CMK (cell line): ENCODE measurements at places on chromosomes 5 and 9.

DNA sequence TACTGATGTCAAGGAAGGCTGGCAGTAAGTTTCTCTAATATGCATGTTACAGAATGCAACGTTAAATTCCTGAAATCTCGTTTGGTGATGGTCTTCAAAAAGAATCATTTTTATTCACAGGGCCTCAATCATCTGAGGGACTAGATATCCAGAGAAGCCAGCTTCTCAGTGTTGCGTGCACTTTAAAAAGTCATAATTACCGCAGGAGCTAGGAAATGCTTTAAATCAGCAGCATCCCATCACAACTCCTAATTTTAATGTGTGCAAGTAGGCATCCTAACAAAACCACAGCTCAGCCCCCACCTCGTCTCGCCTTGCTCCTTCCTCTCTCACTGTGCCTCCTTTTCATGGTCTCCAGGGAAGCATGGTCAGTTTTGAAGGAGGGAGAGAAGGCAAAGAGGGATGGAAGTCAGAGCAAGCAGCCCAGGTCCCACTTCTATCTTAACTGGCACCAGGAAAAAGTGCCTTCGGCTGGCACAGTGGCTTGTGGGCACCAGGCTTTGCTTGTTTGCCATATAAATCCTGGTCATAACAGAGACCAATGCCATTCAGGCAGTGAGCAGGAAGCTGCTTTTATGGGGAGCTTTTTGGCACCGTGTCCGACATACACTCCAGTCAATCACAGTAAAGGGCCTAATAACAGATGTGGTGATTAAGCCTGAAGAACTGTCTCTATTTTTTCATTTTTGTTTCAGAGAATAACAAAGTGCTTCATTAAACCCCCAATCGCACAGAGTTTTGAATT, 21.4 kb downstream of the MEGF10 start:
- DNase-seq: no peak

DNA sequence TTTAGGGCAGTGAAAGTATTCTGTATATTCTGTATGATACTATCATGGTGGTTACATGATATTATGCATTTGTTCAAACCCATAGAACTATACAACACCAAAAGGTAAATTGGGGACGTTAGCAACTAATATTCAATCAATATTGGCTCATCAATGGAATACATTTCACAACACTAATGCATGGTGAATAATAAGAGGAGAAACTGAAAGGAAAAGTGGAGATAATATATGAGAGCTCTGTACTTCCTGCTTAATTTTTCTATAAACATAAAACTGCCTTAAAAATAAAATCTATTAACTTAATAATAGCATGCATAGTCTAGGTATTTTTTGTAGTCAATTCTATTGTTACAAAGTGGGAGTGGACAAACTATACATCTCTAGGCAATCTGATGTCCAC, 66.3 kb downstream of the TRIM32 start:
- DNase-seq: no peak

DNA sequence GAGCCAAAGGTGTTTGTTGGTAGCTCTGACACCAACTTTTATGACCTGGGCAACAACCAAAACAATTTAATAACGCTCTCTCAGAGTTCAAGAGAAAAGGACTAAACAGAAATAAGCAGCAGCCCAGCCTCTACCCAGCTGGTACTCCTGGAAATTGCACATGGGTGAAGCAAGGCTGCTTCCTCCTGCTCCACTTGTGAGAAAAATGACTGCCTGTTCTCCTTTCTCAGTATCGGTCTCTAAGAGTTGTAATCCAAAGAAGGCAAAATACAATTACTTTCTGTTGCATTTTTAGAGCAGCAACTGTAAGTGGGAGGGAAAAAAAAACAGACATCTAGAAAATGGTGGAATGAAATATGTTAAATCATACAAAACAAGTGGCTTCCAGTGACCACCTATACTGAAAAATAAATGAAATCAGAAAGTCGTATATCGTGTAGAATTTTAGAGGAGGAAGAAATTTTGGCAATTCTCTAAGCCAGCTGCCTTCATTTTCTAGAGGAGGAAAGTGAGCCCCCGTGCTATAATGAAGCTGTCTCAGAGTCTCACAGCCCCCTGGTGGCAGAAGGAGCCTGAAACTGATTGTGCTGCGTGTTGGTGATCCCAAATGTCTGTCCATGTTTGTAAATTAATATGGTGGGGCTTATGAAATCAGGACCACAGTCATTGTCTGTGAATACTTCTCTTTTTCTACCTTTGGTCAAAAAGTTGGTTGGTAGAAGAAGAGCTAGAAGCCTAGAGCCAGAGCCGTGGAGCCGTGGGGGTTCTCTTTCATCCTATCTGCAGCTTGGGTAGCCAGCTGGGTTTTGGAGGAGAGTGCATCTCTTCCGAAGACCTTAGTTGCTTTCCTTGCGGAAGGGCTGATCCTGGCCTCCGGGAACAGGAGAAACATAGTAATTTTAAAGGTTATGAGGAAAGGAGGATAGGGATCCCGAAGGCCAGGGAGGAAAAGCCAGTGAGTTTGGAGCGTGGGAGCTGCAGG, 139.9 kb downstream of the PIP5K1B start:
- DNase-seq: no peak

- DNase-seq: no peak
Observed at GRCh38 chr5:135869276-135869675, 26.4 kb downstream of the IL9 start.

DNA sequence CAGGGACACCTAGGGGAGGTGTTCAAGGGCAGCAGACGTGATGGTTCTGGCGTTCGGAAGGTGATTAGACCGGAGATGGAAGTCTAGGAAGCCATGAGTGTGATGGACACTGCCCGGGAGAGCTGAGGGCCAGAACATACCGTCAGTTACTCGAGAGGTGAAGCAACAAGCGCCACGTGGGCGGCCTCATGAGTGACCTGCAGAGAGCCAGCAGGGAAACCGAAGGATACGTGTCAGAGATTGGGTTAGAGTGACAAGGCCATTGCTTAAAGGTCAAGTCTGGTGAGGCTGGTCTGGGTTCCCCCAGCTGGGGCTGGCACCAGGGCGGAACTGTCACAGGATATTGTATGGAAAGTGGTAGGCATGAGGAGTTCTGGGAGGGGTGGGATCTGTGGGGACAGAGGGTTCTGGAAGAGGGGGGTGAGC, 60.0 kb downstream of the C9orf50 start:
- no peak for DNase-seq

DNA sequence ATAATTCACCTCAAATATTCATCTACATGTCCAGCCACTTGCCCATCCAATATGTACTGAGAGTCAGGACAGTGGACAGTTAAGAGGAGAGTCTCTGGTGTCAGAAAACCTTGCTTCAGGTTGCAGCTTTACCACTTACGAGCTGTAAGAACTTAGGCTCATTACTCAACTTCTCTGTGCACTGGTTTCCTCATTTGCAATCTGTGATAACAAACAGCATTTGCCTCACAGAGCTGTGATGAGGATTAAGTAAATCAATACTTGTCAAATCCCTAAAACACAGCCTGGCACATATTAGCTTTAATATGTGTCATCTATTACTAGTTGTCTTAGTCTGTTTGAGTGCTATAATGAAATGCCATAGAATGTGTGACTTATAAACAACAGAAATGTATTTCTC, 8.6 kb downstream of the GOLGA1 start:
- no peak for DNase-seq
